Activated CD4-positive, alpha-beta T cell treated with anti-CD3 and anti-CD28 coated beads for 24 hours (primary cell): ENCODE measurements at places on chromosomes 1 and 21.

DNA sequence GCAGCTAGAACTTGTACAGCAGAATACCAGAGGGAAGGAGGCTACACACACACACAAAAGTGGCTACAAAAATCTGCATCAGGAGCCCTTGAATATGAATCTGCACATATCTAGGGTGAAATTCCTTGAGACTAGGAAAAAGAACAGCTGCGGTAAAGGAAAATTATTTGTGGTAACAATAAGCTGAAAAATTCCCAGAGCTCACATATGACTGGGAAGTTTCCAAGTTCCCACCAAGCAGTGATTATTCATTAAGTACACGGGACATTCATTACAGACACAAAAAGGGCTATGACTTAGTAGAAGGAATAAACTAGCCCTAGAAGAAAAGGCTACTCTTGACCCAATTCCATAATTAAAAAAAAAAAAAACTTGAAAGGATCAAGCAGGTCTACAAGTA, 149.5 kb upstream of the BACE2 start:
- DNase-seq: no peak

DNA sequence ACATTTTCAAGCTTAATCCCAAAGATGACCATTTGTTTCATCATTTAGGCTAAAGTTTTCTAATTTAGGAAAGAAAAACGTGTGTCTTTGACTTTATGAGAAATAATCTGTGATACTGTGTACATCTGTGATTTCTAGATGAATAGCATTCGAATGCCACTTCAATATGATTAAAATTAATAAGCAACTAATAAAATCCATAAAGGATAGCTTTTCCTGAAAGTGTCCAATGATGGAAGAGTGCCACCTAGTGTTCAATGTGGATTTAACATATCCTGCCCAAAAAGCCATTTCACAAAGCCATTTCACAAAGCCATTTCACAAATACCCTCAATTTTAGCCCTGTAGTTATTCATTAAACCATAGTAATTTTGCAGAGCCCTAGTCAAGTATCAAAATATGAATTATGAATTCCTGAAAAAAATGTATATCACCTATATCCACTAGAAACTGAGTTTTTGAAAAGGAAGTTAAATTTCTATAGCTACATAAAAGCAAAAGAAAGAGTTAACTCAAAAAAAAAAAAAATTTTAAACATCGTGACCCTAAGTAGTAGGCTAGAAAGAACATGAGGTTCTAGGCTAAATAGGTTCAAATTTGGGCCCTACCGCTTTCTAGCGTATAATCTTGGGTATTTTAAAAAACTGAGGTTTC, 19.1 kb downstream of the NME7 start:
- no peak for DNase-seq

DNA sequence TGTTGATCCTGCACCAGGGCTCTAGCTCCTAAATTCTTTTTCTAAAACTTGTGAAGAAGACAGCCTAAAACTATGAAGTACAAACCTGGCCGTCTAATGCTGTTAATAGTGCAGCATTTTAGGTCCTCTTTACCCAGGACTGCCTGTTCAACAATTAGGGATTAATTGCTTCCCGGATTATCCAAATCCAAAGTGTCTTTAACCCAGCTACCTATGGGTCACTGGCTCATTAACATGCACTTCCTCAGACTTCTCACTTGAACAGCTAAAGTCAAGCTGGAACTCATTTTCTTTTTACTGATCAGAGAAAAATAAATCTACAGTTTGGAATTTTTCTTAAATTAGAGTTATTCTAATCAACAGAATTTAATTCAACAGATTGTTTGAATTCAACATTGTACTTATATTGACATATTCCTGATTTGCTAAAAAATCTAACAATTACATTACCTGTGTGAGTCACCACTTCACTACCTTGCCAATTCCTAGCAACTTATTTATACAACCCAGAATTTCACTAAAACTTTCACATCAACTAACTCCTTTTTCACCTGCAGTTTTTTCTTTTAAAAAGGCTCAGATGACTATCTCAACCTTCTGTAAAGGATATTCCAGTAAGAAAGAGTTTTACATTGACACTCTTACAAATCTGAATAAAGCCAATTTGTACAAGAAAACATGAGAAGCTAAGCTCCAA, 3.3 kb downstream of the HNRNPU start:
- no peak for DNase-seq

DNA sequence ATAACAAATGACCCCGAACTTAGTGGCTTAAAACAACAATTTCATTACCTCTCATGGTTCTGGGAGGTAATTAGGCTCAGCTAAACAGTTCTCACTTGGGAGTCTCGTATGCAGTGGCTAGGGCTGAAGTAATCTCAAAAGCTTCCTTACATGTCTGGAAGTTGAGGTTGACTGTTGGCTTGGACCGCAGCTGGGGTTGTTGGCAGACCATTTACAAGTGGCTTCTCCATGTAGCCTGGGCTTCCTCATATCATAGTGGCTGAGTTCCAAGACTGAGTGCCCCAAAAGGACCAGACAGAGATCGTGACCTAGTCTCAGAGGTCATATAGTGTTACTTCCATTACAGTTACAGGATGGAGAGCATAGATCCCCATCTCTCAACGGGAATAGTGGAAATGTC, 2.4 kb upstream of the POGZ start:
- DNase-seq: no peak

DNA sequence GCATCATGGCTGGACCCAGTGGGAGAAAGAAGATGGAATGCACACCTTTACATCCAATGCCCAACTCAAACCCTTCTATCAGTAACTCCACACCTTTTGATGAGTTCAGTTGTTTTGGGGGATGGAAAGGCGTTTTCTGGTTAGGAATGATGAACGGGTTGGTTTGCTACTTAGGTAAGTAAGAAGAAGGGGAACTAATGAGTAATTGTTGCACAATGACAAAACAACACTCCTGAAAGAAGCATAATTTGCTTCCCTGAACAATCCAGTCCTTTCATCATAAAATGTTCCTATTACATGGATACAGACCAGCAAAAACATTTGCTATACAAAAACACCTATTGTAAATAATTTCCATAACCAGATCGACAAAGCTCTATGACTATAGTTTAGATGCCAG, 35.9 kb upstream of the NFIA start:
- no peak for DNase-seq

- no peak for DNase-seq
Observed at GRCh38 chr1:207913951-207914350, 3.0 kb upstream of the CD34 start.
